Stimulated activated naive CD4-positive, alpha-beta T cell (primary cell): ENCODE measurements at places on chromosomes 7 and 10.
A peak's percentile ranks its signal among the peaks of the same experiment; 100 is the strongest.

DNA sequence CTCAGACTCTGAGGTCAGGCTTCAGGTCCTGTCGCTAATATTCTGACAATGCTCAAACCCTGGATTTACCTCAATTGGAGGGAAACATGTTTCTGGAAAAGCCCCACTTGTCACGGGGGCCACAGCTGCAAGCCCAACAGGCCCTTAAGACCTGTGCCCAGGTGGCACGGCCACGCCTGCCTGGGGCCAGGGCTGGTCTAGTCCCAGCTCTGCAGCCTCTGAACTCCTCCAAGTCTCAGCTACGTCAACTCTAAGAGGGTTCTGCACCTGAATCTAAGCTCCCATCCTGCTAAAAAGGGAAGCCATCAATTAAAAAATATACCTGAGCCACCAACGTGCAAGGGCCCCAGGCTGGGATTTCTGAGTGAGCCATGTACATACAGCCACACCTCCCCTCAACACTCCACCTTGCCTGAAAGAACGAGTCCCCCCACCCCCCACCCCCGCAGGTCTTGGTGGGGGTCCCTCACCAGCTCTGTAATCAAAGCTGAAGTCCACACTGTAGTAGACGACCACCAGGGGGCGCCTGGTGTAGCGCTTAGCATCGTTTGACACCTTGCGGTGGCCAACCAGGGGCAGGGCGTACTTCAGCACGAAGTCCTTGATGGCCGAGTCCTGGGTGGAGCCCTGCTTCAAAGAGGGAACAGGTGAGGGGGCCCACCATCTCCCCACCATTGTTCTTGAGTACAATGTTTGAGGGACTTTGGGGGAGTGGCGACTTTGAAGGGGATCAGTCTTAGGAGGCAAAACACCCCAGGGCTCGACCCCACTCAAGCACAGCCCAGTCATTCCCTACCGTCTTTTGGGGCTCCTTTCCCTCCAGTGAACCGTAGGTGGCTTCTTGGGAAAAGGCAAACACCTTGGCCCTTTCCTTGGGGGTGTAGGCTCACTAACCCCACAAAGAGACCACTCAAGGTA lies 22.6 kb downstream of the PDIA4 start:
- peak; percentile 76 for DNase-seq

GRCh38 chr10:59085711-59086502 lies 90.5 kb upstream of the PHYHIPL start:
- no peak for DNase-seq

- no peak for DNase-seq
Observed at GRCh38 chr10:106089855-106090254, 1074.7 kb downstream of the SORCS1 start.

- DNase-seq = no peak
Observed at GRCh38 chr10:69634759-69635425, 4.8 kb downstream of the FAM241B start.

GRCh38 chr7:123494193-123494796 lies 40.1 kb downstream of the IQUB start:
- DNase-seq = peak; percentile 0

DNA sequence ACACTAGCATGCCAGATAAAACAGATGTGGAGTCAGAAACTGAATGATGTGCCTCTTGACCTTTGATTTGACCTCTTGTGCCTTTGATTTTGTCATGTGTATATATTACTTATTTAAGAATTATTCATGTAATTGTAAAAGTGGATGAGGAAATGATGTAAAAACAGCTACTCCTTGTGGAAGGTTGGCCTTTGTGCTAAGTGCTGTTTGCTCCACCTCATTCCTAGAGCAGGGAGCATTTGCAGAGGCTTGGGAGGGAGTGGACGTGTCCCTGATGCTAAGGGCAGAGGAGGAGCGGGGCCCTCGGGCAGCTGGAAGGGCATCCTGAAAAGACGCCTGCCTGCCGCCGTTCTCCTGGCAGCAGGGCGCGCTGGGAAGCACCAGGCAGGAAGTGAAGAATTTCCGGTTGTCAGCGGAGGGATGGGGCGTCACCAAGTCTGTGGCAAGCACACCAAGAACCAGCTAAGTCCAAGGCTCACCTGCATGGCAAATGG lies 197.6 kb upstream of the ZNF32 start:
- no peak for DNase-seq

- DNase-seq = peak; percentile 69
Observed at GRCh38 chr7:121395961-121396757, at the start of gene FAM3C. FAM3C (minus strand) TSS chr7:121396308; CDS start chr7:121382969, 13,339 bp downstream.

GRCh38 chr7:82600531-82600930 lies 157.0 kb upstream of the CACNA2D1 start:
- DNase-seq = no peak

GRCh38 chr10:118914629-118915028 lies 114.9 kb upstream of the NANOS1 start:
- DNase-seq = no peak

- DNase-seq = no peak
Observed at GRCh38 chr7:157462840-157463239, 126.0 kb downstream of the DNAJB6 start.

DNA sequence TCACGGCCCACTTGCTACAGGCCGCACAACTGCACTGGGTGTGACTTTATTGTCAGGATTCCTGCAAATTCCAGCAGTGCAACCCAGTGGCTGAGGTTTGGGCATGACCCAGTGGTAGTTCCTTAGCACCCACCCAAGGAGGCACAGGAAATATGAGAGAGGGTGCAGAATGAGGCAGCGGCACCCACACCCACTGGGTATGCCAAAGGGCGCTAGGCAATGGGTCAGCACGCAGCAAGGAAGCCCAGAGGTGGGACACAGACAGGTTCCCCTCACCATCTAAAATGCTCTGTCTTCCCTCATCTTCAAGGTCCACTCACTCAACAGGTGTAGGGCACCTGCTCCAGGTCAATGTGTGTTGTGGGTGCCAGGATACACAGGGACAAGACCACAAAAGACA lies 357.8 kb upstream of the MKI67 start:
- DNase-seq = no peak

DNA sequence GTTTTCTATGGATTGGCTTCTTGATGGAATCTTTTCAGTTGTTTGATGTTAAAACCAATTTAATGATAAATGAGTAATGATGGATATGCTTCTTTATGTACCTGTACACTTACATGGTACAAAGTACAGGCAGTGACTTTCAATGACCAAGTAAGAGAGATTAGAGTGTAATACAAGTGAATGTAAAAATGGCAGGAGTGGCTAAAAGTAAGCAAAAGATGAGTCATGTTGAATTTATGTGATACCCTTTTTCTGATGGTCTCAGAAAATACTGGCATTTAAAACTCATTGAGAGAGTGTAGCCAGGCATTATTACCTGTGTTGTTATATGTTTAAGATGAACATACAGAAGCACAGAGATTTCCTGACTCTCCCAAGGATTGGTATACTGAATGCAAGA lies 97.1 kb downstream of the GPR85 start:
- DNase-seq = no peak

DNA sequence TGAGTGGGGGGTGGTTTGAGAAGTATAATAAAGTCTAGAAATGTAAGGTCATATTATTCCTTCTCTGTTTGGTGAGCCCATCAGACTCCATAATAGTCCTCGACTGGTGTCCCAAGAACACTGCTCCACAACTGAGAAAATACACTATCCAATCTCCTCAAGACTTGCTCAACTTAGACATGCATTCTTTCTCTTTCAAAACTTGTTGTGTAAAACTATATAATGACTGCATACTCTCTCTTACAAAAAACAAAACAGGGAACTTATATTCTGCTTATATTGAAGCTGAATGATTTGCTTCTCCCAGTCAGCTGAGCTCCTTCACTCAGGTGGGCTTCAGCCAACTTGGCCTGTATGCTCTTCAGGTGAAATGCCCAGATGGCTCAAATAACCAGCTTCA lies 204.7 kb downstream of the ZNF365 start:
- no peak for DNase-seq

- no peak for DNase-seq
Observed at GRCh38 chr7:155792315-155792960, 19.8 kb downstream of the SHH start.
